ENCODE measurements at places on chromosomes 13 and 19.

DNA sequence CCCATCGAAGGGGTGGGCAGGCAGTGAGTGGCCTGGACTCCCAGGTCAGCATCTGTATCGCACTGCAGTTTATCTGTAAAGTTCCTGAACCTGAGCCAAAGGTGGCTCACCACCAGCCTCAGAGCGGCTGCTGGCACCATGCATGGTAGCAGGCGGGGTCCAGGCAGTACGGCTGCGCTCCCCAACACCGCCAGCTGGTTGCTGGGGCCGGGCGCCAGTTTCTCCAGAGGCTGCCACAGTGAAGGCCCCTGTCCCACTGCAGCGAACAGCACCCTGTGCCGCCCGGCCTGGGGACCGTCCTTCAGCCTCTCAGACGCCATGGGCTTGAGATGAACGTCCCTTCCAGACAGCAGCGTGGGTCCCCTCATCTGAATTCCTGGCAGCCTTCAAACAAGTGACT lies 109.8 kb downstream of the KDM4B start:
- DNase-seq = no peak

DNA sequence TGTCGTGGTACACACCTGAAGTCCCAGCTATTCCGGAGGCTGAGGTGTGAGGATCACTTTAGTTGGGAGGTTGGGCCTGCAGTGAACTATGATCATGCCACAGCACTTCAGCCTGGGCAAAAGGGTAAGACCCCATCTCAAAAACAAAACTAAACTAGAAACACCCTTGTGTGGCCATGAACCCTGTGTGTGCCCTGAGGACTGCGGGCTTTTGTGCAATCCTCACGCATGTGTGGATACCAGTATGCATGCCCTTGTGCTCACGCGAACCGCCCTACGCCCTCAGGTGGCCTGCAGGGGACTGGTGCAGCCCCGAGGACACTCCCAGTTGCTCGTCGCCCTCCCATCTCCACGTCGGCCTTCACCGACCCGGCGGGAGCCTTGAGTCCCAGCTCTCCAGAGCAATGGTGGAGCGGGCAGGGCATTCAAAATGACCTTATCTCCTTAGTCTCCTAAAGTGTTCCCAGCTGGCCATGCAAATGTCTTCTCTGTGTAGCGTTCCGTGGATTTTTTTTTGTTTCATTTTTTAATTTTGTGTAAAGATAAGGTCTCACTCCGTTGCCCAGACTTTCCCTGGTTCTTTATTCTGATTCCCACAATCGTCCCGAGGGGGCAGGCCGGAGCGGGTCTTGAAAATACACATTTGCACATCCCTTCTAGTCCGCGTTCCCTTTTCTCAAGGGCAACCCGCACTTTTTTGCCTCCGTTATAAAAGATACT lies 868 bp upstream of the EGLN2 start:
- DNase-seq = peak; percentile 69

DNA sequence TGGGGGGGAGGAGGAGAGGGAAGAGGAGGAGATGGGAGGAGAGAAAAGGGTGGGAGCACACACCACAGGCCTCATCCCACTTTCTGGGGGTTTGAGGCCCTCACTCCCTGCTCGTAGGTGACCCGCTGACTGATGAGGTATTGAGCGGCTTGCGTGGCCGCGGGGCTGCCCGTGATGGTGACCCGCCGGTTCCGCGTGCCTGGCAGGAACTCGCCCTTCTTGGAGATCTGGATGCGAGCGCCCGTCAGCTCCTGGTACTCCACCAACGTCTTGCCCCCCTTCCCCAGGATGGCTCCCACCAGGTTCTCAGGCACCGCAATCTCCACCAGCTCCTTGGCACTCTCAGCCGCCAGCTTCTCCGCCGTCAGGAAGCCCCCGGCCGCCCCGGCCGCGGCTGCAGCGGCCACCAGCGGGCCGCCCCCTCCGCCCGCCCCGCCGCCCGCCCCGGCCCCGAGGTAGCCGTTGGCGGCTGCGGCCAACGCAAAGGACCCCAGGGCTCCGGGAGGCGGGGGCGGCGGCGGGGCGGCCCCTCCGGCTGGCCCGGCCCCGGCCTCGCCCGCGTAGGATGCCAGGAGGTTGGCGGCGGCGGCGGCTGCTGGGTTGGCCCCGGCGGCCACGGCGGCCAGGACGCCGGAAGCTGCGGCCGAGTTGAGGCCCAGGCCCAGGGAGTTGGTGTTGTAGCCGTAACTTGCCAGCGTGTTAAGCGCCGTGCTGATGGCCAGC lies 25.4 kb upstream of the NANOS2 start:
- no peak for DNase-seq

DNA sequence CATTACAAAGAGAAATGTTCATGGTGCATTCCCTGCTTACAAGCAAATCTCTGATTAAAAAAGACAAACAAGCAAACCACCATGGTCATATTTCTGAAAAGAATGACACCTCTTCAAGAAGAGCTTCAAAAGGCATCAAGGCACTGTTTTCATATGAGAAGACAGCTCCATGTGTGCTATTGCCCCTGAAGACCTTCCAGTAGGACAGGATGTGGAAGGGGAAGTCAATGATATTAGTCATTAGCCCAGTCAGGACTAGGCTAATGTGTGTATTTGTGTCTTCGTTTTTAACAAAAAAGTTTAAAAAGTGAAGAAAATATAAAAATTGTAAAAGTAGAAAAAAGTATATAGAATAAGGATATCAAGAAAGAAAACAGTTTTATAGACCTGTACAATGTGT lies 534.7 kb upstream of the ARGLU1 start:
- no peak for DNase-seq

- DNase-seq = no peak
Measured at GRCh38 chr13:72317346-72318109, 409.9 kb downstream of the MZT1 start.

DNA sequence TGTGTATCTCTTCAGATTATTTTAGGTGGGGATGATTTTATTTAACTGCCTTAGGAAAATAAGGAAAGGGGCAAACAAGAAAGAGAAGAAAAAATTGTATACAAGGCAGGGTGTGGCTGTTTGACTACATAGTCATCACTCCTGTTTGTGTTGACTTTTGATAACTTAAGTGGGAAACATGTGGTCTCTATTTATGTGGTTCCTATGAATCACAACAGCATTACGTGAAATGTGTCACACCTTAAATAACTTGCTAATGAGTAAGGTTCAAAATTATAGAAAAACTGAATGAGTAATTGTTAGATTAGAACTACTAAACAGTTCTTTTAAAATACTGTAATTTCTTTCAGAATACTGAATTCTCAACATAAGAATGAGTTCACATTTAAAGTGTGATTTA lies 69.3 kb downstream of the LMO7 start:
- DNase-seq = no peak

DNA sequence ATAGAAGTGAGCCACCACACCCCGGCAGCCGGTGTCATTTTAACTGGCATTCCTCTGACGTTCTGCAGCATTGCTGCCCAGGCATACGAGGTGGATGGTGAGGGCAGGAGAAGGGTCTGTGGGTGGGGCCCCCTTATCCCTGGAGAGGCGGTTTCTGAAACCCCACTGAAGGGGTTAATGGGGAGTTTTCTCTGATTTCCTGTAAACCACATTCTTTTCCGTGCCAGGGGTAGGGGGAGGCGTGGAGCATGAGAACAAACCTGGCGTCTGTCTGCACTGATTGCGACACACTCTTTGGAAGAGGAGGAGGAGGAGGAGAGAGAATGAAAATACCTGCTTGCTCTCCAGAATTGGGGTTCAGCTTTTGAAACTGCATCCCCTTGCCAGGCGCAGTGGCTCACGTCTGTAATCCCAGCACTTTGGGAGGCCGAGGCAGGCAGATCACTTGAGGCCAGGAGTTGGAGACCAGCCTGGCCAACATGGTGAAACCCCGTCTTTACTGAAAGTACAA lies 2.7 kb upstream of the C3 start:
- no peak for DNase-seq

GRCh38 chr19:1825909-1826556 lies 14.0 kb upstream of the ATP8B3 start:
- DNase-seq = peak; percentile 97

- no peak for DNase-seq
Measured at GRCh38 chr19:49328741-49329140, 3.8 kb upstream of the SLC6A16 start.

DNA sequence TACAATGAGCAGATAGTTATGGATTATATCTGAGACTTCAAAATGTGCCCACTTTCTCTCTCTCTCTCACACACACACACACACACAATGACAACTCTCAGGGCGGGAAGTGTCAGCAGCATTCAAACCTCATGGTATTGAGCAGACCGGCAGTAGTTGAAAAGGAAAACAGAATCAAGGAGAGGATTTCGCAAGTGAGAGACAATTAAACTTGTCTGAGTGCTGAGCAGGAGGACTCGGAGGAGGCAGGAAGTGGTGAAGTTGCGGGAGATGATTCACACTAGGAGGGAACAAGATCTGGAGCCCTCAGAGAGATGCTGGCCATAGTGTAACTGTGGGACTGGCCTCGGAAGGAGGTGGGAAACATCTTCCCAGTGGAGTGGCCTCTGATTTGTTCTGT lies 353.1 kb downstream of the EFNB2 start:
- no peak for DNase-seq

GRCh38 chr13:37226971-37227370 lies 121.5 kb upstream of the CSNK1A1L start:
- no peak for DNase-seq

DNA sequence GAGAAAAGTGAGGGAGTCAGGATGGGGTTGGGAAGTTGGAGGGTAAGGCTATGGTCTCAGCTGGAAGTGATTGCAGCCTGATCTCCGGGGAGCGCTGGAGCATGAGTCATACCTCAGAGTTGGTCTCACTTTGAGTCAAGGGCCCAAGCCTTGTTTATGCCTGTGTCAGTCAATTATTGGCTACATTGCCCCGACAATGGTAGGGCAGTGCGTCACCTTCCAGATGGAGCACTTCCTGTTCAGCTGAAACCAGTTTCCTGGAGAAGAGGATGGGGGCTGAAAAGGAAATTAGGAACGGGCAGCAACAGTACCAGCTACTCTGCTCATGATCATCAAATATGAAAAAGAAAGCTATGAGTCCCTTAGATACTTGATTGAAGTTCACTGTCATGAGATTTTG lies 60.4 kb downstream of the ADGRE1 start:
- no peak for DNase-seq

DNA sequence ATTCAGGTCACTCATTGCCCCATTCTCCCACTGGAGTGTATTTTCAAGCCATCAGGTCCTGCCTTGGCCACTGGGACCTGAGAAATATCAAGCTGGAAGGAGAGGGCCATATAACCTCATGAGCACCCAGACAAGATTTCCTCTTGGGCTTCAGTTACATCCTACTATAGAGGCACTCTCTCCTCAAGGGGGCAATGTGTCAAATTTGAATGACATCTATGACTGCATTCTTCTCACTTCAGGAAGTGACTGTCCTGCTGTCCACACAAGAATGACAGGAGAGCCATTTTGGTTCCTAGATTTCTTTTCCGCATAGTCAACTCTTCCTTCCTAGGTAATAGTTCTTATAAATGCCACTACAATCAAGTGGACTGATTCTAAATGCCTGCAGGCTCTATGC lies 416.2 kb downstream of the DIAPH3 start:
- DNase-seq = no peak

DNA sequence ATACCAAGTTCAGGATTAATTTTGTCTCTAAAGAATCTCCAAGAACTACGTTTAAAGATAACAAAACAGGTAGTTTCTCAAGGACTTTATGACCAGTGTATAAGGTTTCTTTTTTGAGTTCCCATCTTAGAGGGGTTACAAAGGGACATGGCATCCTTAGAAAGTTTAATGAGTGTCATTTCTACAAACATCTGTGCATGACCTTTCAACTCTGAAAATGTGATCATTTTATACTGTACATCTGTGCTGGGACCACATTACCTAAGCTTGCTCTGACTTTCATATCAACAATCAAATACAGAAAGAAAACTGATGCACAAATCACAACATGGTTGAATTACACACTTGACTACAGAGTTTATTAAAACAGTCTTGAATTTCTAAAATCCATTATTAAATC lies 37.1 kb downstream of the KLF12 start:
- DNase-seq = no peak

DNA sequence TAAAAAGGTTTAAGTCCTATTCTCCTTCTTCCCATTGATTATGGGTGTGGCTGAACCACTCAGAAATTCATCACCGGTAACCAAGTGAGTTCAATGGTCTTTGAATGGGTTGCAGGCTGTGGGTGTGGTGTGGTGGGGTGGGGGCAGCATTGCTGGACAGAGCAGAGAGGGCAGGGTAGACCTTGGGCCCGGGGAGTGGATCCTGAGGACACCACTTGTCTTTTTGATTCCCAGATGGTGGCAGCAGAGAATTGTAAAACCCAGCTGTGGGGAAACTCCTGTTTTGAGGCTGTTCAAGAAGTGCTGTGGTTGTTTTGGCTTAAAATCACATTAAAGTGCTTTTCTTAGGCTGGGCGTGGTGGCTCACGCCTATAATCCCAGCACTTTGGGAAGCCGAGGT lies 45.8 kb upstream of the RGCC start:
- no peak for DNase-seq

DNA sequence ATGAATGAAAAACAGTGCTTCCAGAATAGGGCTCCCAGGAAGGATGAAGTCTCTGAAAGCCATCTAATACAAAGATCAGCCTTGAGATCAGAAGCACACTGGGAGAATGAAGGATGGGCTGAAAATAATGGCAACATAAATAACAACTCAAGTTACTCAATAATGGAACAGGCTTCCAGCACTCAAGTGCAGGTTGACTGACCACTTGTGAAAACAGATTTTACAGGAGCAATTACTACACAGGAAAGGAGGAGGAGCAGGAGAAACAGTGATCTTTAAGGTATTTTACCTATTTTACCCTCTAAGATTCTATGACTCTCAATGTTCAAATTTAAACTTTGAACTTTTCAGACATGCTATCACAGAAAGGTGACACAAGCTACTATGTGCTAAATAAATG lies 106.0 kb downstream of the USP12 start:
- no peak for DNase-seq

DNA sequence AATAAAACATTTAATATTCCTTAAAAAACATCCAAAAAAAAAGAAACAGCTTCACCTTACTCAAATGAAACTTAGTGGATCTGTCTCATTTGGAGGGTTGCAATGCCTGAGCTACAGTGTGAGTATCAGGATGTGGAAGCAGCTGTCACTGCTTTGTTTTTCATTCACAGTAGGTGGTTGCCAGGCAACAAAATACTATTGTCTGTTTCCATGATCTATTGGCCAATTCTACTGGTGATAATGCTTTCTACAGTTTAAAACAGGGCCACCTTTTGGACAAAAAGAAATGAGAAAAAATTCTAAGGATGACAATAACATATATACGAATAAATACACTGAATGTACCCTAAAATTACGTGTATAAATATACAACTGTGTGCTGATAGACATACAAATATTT lies 3.0 kb downstream of the ENOX1 start:
- DNase-seq = no peak

Data from H1 (cell line).